ENCODE measurements at places on chromosomes 2 and 18.

DNA sequence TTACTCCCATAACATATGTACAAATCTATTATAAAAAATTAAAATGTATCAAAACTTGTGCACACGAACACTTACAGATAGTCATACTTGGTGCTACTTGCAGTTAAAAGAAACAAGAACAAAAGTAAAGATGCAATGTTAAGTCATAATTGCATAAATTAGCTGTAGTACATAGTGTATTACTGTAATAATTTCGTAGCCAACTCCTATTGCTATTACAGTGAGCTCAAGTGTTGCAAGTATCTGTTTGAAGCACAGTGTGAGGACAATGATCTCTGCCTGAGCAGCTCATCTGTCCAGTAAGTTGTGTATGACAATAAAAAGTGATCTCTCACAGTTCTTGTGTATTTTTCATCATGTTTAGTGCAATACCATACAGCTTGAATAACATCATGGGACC is 7.5 kb upstream of the SERPINB13 start:
- no peak for DNase-seq

DNA sequence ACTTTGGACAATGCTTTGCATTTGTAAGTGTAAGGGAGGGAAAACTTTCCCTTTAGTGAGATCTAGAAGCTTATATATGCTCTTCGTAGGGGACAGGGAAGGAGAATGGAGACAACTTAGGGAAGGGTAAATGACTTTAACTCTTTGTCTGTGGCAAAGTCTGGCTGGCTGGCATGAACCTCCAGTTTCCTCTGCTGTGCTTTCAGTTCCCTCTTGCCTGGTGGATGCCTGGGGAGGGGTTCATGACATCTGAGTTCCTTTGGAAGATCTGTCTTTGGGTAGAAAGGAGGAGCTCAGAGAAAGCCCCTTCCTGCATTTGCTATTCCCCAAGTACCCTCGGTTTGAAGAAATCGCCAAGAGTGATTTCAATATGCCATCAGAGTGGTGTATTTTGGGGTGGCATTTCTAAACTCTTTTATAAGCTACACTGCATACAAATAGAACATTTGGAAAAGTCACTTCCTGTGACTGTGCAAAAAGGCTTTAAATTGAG is 143.6 kb downstream of the VAPA start:
- DNase-seq: no peak

DNA sequence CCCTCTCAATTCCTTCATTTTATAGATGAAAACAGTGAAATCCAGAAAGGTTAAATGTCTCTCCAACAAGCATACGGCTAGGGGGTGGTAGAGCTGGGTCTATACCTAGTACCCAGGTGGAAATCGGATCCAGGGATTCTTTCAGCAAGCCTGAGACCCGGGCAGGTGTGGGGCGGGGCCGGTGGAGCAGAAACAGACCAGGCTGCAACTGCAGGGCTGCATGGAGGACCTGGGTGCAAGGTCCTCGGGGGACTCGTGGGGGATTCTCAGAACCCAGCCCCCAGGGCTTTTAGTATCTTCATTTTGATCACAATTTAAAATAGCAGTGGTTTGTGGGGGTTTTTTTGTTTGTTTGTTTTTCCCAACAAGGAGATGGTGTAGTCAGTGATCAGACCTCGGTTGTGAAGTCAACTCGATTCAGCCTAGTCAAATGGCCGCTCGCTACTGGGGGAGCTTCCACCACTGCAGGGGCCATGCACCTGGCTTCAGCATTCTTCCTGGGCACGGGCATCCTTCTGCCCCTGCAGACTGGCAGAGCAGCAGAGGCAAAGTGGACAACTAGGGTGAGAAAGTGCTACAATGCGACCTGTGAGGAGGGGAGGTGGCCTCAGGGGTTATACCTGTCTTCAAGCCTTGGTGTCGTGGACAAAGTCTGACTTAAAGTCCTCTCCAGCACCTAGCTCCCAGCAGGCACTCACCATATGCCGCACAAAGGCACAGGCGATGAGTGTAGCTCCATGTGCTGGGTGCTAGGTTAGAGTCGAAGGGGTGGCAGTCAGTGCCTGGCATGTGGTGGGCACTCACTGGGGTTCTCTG is 46.3 kb downstream of the GORASP2 start:
- DNase-seq: no peak

DNA sequence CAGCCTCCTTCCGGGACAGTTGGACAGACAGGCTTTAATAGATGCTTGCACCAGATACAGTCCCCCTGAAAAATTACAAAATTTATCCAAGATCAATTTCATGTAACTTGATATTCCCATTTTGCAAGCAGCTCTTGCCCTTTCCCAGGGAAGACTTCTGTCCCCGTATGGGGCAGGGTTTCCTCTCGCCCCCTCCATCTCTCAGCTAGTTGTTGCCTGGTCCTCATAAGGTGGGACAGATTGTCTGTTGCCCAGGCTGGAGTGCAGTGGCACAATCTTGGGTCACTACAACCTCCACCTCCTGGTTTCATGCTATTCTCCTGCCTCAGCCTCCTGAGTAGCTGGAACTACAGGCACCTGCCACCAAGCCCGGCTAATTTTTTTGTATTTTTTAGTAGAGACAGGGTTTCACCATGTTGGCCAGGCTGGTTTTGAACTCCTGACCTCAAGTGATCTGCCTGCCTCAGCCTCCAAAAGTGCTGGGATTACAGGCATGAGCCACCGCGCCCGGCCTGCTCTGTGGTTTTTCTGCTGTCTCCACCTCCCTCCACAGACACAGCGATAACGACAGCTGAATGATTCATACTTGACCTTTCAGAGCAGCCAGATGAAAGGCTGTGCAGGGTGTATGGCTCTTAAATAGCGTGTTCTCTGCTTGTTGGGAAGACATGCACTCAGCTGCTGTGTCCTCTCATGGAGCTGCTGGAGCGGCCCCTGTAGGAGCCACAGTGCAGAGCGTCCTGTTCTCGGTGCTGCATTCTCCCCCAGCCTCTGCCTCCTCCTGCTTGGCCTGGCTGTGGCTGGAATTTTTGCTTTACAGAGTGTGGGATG is 61.4 kb downstream of the TTC39C start:
- peak; percentile 91 for DNase-seq

GRCh38 chr2:55111230-55111569 is 60.9 kb upstream of the RTN4 start:
- DNase-seq: no peak

DNA sequence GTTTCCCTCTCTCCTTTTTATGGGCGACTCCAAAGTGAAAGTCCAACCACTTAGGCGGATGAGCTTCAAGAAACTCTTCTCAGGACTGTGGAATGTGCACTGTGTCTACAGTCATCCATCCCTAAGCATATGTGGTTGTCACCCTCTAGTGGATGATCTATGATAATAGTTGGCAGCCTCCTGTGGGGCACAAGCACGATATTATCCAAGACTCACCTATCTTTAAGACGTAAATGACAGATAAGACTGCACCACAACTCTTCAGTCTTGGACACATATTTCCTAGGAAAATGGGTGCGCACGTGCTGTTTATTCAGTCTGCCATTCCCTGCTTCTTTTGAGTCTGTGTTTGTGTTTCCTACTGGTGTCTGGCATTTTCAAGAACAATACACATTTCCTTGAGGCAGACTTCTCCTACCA is 145.5 kb upstream of the CTAGE1 start:
- DNase-seq: peak; percentile 53

DNA sequence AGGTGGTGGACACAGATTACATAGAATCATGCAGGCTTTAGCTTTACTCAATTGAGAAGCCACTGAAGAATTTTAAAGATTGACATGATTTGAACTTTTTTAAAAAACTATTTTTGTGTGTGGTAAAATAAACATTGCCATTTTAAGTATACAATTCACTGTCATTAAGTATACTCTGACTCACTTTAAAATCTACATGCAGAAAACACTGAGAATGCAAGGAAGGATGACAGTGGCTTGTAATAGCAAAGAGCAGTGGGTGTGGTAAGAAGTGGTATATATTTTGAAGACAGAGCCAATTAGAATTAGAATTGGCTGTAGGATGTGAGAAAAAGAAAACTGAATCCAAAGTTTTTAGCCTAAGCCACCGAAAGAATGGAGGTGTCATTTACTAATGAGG is 14.9 kb downstream of the TRMT61B start:
- no peak for DNase-seq

GRCh38 chr18:35553300-35553699 is 28.2 kb upstream of the GALNT1 start:
- no peak for DNase-seq

- no peak for DNase-seq
Measured at GRCh38 chr2:8837795-8838140, 355 bp upstream of the KIDINS220 start.

DNA sequence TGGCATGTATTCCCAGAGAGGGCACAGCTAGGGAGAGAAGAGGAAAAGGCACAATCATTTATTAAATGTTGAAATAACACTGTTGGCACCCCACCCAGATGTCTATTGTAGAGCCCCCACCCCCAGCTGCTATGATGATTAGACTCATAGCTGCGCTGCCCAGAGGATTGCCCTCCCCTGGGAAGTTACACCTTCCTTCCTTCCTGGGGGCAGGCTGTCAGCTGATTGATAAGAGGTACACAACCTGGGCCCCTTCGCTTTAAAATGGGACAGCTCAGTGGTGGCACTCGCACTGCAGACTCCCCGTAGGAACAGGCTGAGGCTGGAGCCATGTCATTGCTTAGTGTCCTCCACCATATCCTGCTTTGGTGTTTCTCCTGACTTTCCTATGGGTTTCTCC is 18.1 kb downstream of the TEX51 start:
- no peak for DNase-seq

GRCh38 chr2:134181219-134181618 is 72.7 kb upstream of the MGAT5 start:
- DNase-seq: no peak

DNA sequence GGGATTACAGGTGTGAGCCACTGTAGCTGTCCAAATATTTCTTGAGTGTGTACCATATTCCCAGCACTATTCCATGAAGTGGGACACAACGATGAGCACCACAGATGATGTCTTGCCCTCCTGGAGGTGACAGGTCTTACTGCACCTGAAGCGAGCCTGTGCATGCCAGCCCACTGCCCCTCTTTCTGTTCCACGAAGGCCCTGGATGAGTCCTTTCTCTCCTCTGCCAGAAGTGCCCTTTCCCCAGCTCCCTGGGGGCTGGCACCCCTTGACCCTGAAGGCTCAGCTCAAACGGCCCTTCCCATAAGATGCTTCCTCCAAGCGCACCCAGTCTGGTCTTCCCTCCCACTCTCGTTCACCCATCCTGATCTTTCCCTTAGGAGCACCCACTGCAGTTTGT is 5.5 kb downstream of the ATP6V1B1 start:
- DNase-seq: no peak

- DNase-seq: no peak
Measured at GRCh38 chr2:137254052-137254451, 488.7 kb downstream of the THSD7B start.

DNA sequence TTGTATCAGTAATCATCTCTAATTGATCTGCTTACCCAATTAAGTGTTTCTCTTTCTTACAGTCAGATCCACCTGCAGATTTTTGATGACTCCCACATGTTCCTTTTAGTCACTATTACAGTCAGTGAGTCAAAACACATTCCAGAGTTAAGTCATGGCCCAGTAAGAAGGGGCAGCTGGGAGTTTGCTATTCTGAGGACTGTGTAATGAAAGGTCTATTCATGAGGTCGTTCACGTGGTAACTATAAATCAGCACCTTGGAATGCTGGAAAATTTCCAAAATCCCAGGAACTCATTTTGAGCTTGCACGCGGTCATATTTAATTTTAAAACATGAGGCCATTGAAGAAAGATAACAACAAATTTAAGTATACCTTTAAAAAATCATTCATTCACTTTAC is 252.5 kb downstream of the XIRP2 start:
- DNase-seq: no peak

- DNase-seq: no peak
Measured at GRCh38 chr2:12714391-12715221, 2.1 kb upstream of the TRIB2 start.

DNA sequence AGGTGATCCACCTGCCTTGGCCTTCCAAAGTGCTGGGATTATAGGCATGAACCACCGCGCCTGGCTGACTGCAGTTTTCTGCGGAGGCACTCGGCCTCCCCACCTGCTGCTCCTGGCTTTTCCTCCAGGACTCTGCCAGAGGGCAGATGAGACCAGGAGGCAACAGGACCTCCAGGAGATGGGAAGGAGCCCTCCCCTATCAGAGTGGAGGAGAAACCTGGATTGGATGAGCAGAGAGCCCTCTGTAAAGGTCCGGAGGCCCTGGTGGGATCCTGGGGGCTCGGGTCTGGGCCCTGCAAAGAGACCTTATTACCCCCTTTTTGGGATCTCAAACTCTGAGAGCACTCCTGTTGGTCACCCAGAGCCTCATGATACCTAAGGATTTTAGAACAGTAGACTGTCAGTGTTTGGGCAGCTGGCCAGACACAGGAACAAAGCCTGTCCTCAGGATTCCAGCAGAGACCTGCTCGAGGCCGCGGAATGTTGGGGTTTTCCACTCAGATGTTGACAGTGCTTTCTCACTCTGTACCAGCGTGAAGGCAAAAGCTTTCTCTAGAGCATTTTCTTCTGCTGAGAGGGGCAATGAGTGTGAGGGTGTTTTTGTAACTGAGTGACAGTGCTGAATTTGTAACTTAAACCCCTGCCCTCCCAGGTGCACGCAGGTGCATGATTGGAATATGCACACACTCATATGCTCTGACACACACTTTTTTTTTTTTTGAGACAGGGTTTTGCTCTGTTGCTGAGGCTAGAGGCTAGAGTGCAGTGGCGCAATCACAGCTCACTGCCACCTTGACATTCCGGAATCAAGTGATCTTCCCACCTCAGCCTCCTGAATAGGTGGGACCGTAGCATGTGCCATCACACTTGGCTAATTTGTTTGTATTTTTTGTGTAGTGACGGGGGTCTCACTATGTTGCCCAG is 48.4 kb downstream of the NPPC start:
- no peak for DNase-seq

- DNase-seq: peak; percentile 13
Measured at GRCh38 chr2:239944694-239945551, 80.2 kb downstream of the NDUFA10 start.

GRCh38 chr2:121611730-121612705 is 37.2 kb downstream of the CLASP1 start:
- peak; percentile 51 for DNase-seq

- DNase-seq: no peak
Measured at GRCh38 chr2:37529830-37530415, 141.5 kb downstream of the CDC42EP3 start.

- no peak for DNase-seq
Measured at GRCh38 chr2:135785032-135785431, 43.4 kb downstream of the UBXN4 start.
